ENCODE measurements at places on chromosomes 3 and 15. TPM values are rescaled to one million over a fixed set of nuclear protein-coding genes. Genes with fewer than 3 reads are reported as not detected.
A peak's percentile ranks its signal among the peaks of the same experiment; 100 is the strongest.

IP6K2 gene
- total RNA-seq = 104 TPM

P2RY14 gene
- total RNA-seq = not detected

PLXNA1 gene
- total RNA-seq = 65.5 TPM

UQCC5 gene
- 18.6 TPM for total RNA-seq

FBLN2 gene
- total RNA-seq = 251 TPM

TMEM207 gene
- total RNA-seq = not detected

GRCh38 chr3:39327053-39327745, 2.3 kb upstream of the CCR8 start:
- no peak overlapping the region for H3K27ac ChIP-seq
- H3K36me3 ChIP-seq = no peaks in the 10 kb centered on the region
- no peak for DNase-seq
- no peak overlapping the region for H3K4me3 ChIP-seq
- H3K27me3 ChIP-seq = peaks cover 5% of the 10 kb centered on the region
- H3K4me1 ChIP-seq = no peaks in the 10 kb centered on the region

DNA sequence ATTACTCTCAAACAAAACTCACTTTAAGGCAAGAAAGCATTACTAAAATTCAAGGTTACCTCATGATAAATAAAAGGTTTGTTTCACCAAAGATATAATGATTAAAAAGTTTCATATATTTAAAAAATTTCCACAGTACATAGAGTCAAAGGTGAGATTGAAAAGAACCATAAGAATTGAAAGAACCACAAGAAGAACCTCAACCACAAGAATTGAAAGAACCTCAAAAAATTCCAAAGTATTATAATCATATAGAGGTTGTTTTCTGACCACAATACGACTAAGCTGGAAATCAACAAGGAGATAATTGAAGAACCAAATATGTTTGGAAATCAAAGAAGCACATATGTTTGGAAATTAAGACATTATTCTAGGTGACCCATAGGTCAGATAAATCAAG, 52.7 kb downstream of the SLC25A36 start:
- H3K4me3 ChIP-seq = no peak overlapping the region
- no peaks in the 10 kb centered on the region for H3K36me3 ChIP-seq
- peaks cover 39% of the 10 kb centered on the region for H3K27me3 ChIP-seq
- no peak for DNase-seq
- H3K27ac ChIP-seq = no peak overlapping the region

DNA sequence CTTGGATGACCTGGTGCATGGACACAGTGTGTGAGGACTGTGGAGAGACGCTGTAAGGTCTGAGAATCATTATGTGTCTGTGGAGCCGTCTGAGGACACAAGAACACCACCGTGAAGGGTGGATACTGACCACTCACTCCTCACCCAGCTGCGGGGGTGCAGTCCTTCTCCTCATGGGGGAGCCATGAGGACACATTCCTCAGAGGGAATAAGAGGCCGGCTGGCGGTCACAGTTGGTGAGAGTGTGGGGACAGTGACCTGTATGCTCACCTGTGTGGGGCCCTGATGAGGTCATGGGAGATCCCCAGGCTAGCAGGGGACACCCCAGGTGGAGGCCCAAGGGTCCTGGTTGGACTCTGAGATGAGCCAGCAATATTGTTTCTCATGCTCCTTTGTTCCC, 2.5 kb upstream of the TRPM1 start:
- no peak overlapping the region for H3K27ac ChIP-seq
- DNase-seq = peak; percentile 77
- H3K27me3 ChIP-seq = no peaks in the 10 kb centered on the region
- H3K4me1 ChIP-seq = peaks cover 31% of the 10 kb centered on the region
- H3K4me3 ChIP-seq = no peak overlapping the region
- H3K36me3 ChIP-seq = no peaks in the 10 kb centered on the region

DNA sequence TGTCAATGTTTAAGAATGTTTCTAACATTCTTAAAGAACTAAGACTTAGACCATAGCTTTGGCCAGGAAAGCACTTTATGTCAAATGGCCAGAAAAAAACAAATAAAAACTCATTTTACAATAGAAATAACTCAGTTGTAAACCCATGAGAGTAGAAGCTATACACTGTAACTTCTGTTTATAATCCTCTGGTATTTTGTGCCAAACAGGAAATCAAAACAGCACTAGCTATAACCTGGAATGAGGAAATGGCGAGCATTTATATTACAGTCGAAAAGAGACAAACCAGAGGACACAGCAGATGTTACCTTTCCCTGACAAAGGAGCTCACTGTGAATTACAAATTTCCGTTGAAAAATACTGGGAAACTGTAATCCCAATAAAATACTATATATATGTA, 10.3 kb downstream of the GK5 start:
- peaks cover 75% of the 10 kb centered on the region for H3K4me1 ChIP-seq
- H3K27ac ChIP-seq = peak overlapping the region; percentile 84
- no peak overlapping the region for H3K4me3 ChIP-seq

DNA sequence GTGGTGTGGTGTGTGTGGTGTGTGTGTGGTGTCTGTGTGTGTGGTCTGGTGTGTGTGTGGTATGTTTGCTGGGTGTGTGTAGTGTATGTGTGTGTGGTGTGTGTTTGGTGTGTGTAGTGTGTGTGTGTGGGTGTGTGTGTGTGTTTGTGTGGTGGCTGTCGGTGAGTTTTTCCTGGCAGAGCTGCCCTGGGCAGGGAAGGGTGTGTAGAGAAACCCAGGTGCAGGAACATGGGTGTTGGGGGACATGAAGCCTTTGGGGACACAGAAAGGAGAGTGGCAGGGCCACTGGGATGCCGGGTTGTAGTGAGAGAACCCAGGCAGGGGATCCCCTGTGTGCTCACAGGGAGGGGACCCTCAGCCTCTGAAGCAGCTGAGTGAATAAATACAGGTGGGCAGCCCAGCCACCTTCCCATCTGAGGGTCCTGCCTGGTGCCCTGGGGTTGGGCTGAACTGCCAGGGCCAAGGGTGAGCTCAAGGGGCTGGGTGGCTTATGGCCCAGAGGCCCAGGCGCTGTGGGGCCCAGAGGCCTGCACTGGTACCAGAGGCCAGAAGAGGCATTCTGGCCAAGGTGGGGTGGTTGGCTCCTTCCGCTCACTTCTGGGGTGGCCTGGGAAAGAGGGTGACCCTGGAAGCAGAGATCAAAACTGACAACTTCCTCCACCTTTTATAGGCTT, 48.5 kb upstream of the CTSH start:
- H3K36me3 ChIP-seq = peaks cover 2% of the 10 kb centered on the region
- H3K27me3 ChIP-seq = no peaks in the 10 kb centered on the region
- H3K27ac ChIP-seq = no peak overlapping the region
- H3K4me1 ChIP-seq = peaks cover 26% of the 10 kb centered on the region
- H3K4me3 ChIP-seq = no peak overlapping the region

- no peaks in the 10 kb centered on the region for H3K36me3 ChIP-seq
- H3K4me1 ChIP-seq = no peaks in the 10 kb centered on the region
- DNase-seq = no peak
- no peak overlapping the region for H3K27ac ChIP-seq
- H3K4me3 ChIP-seq = no peak overlapping the region
Observed at GRCh38 chr3:54932606-54933005, 4.7 kb upstream of the LRTM1 start.

- no peak overlapping the region for H3K4me3 ChIP-seq
- peaks cover 8% of the 10 kb centered on the region for H3K36me3 ChIP-seq
- DNase-seq = no peak
- H3K27ac ChIP-seq = no peak overlapping the region
Observed at GRCh38 chr3:140573011-140573410, 104.9 kb upstream of the TRIM42 start.

GRCh38 chr3:8557298-8557697, 55.7 kb downstream of the LMCD1 start:
- peaks cover 38% of the 10 kb centered on the region for H3K36me3 ChIP-seq
- peaks cover 63% of the 10 kb centered on the region for H3K4me1 ChIP-seq
- H3K27ac ChIP-seq = no peak overlapping the region
- no peak for DNase-seq

GRCh38 chr3:138344754-138345153, 3.6 kb upstream of the MRAS start:
- H3K27ac ChIP-seq = no peak overlapping the region
- peaks cover 3% of the 10 kb centered on the region for H3K27me3 ChIP-seq
- no peak for DNase-seq
- H3K4me3 ChIP-seq = no peak overlapping the region
- H3K4me1 ChIP-seq = peaks cover 15% of the 10 kb centered on the region
